Smooth muscle cell of the pulmonary artery (primary cell): ENCODE measurements at places on chromosomes 6 and 20. TPM values are rescaled to one million over a fixed set of nuclear protein-coding genes. Genes with fewer than 3 reads are reported as not detected.

The PSORS1C2 gene
- not detected in 2 replicates for total RNA-seq

The PTPRK gene
- total RNA-seq = 59.6 and 70.4 TPM in 2 replicates

The EEF1A2 gene
- 2.3 and 3.5 TPM in 2 replicates for total RNA-seq

The TGM3 gene
- total RNA-seq = not detected in 2 replicates

The BMP5 gene
- total RNA-seq = 0.03 and 1.8 TPM in 2 replicates

The TASP1 gene
- 6.0 and 9.6 TPM in 2 replicates for total RNA-seq

The LAMP5 gene
- 0.69 and 3.6 TPM in 2 replicates for total RNA-seq

The CPNE5 gene
- 0.17 and 0.20 TPM in 2 replicates for total RNA-seq

The ULBP1 gene
- total RNA-seq = 0.07 and 0.17 TPM in 2 replicates

The APOBEC2 gene
- total RNA-seq = not detected in 2 replicates

The PSMF1 gene
- 35.6 and 37.7 TPM in 2 replicates for total RNA-seq

The PCIF1 gene
- 13.9 and 15.1 TPM in 2 replicates for total RNA-seq

The GID8 gene
- total RNA-seq = 29.0 and 35.4 TPM in 2 replicates

The FKBP1C gene
- 0.20 and 2.9 TPM in 2 replicates for total RNA-seq

The DEFB124 gene
- total RNA-seq = not detected in 2 replicates

The WFDC5 gene
- not detected in 2 replicates for total RNA-seq

The EYA2 gene
- 0.03 and 0.07 TPM in 2 replicates for total RNA-seq

The CD40 gene
- 1.1 and 8.8 TPM in 2 replicates for total RNA-seq

The HDGFL1 gene
- total RNA-seq = not detected in 2 replicates

The SMLR1 gene
- not detected in 2 replicates for total RNA-seq

The CLDN20 gene
- not detected in 2 replicates for total RNA-seq

The SLC26A8 gene
- under 0.01 and 0.07 TPM in 2 replicates for total RNA-seq

The LGSN gene
- total RNA-seq = 0.07 TPM in 1 of 2 replicates, not detected in the other

The BCAS1 gene
- not detected in 2 replicates for total RNA-seq

The TCP11 gene
- 0.07 and 0.26 TPM in 2 replicates for total RNA-seq

The C6orf120 gene
- total RNA-seq = 45.2 and 47.6 TPM in 2 replicates

The ACTR5 gene
- 5.2 and 5.5 TPM in 2 replicates for total RNA-seq

The CD2AP gene
- 18.5 and 22.1 TPM in 2 replicates for total RNA-seq

The PRDM13 gene
- 0.07 TPM in 1 of 2 replicates, not detected in the other for total RNA-seq

The ADAT2 gene
- total RNA-seq = 2.5 and 4.1 TPM in 2 replicates

The IYD gene
- total RNA-seq = under 0.01 TPM in 1 of 2 replicates, not detected in the other

The RIMS1 gene
- 2.3 and 3.6 TPM in 2 replicates for total RNA-seq

The RAD21L1 gene
- 0.13 and 0.53 TPM in 2 replicates for total RNA-seq

The IPCEF1 gene
- total RNA-seq = 0.07 TPM in 1 of 2 replicates, not detected in the other

The IP6K3 gene
- total RNA-seq = 0.03 and 0.20 TPM in 2 replicates

The PRKN gene
- total RNA-seq = 1.1 and 3.0 TPM in 2 replicates

The AVP gene
- total RNA-seq = not detected in 2 replicates

The RSPH4A gene
- 0.07 and 0.10 TPM in 2 replicates for total RNA-seq

The HLA-DRB5 gene
- total RNA-seq = not detected in 2 replicates

The TPD52L2 gene
- total RNA-seq = 130 and 135 TPM in 2 replicates

The CLIC5 gene
- under 0.01 TPM in 1 of 2 replicates, not detected in the other for total RNA-seq

The MYMX gene
- 0.33 TPM in 1 of 2 replicates, not detected in the other for total RNA-seq

The RRBP1 gene
- total RNA-seq = 244 and 307 TPM in 2 replicates

The CGA gene
- total RNA-seq = not detected in 2 replicates

The BPIFB2 gene
- not detected in 2 replicates for total RNA-seq

The MUCL3 gene
- not detected in 2 replicates for total RNA-seq

The SUMO4 gene
- 1.2 and 1.7 TPM in 2 replicates for total RNA-seq

The NHLRC1 gene
- 2.6 and 2.9 TPM in 2 replicates for total RNA-seq

The HIVEP2 gene
- total RNA-seq = 30.9 and 37.9 TPM in 2 replicates

The PKIG gene
- total RNA-seq = 42.1 and 61.0 TPM in 2 replicates
